ENCODE measurements at places on chromosomes 6 and 20. TPM values are rescaled to one million over a fixed set of nuclear protein-coding genes. Genes with fewer than 3 reads are reported as not detected.

Gene SLC12A5
- total RNA-seq, result 0.42 TPM

Gene PCK1
- total RNA-seq, result not detected

Gene AHCY
- 130 TPM for total RNA-seq

Gene JARID2
- total RNA-seq, result 62.5 TPM

Gene RAET1L
- not detected for total RNA-seq

Gene TCEA2
- 33.8 TPM for total RNA-seq

Gene GSTA3
- total RNA-seq, result not detected

Gene BPIFA1
- total RNA-seq, result not detected

- no peak for DNase-seq
These were observed 213.2 kb upstream of the MANEA start for GRCh38 chr6:95364016-95364604.

DNA sequence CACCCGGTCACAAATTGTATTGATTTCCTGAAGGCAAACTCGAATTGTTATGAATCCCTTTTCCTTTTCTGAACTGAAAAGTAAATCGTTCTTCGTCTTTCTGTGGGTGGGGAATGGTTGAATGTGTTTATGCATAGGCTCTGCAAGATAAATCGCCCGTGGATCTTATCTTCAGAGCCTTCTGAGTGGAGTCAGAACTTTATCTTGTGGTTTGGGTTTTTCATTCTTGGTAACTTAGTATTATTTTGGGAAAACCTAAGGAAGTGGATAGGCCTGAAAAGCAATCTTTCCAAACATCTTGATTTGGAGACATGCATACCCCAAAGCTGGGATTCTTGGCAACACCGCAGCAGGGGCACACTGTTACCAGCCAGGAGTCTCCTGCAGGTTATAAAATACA lies 122.4 kb downstream of the MAP3K7 start:
- DNase-seq, result no peak

- no peak for DNase-seq
These were observed 21.6 kb downstream of the NAPB start for GRCh38 chr20:23399568-23400241.

GRCh38 chr6:106608080-106608668 lies 21.1 kb downstream of the RTN4IP1 start:
- DNase-seq, result no peak

DNA sequence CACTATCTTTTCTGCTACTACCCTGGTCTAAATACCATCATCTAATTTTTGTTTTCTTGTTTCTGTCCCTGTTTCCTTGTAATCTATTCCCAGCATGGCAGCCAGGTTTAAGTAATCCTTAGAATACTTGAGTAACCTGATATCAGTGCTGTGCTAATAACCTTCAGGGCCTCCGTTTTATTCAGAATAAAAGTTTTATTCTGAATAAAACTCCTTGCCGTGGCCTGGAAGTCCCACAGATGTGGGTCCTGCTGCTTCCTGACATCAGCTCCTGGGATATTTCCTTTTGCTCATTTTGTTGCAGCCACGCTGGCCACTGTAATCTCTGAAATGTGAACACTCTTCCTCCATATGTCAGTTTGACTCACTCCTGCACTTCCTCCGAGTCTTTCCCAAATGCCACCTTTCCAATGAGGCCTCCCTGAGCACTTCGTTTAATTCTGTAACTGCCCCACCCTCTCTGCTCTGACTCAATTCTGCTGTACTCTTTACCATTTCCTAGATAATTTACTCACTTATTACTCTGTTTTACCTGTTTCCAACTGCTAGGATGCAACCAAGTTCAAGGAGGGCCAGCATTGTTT lies 114.0 kb upstream of the FOXA2 start:
- no peak for DNase-seq

GRCh38 chr6:131015025-131015591 lies 47.9 kb downstream of the EPB41L2 start:
- DNase-seq, result no peak

GRCh38 chr20:60570481-60571277 lies 612.5 kb downstream of the CDH26 start:
- no peak for DNase-seq

- DNase-seq, result no peak
These were observed 332.3 kb downstream of the ZFAND3 start for GRCh38 chr6:38151580-38152500.

DNA sequence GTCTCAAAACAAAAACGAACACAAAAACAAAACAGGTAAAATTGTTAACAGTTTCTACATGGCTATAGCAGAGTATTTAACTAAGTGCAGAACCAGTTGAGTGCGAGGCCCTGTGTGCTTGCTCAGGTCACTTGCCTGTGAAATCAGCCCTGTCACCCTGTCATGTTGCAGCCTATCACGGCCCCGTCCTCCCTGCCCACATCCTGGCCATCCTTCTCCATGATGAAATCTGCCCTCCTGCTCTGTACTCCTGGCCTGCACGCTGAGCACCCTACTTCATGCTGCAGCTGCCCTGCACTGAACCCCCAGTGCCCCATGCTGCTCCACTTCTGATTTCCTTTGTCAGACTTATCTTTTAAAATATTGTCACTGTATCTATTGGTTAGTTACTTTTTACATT lies 62.4 kb downstream of the DTD1 start:
- DNase-seq, result no peak

GRCh38 chr6:129637340-129638054 lies 72.5 kb downstream of the ARHGAP18 start:
- DNase-seq, result no peak

DNA sequence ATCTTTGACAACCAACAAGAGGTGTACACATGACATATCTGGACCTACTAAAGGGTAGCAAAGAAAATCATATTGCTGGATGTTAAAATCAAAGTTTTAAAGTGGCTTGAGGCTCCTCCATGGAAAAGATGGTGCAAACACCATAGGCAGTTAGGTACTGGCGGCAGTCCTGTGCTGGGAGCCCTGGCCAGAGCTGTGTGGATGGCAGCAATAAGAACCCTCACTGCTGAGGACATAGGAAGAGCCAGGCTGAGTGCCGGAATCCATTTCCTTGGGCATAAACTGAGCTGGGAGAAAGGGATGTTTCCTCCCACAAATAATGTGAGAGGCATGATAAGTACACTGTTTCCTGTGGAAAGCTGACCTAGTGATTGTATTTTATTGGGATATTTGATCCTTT lies 89.9 kb downstream of the ARID1B start:
- no peak for DNase-seq

DNA sequence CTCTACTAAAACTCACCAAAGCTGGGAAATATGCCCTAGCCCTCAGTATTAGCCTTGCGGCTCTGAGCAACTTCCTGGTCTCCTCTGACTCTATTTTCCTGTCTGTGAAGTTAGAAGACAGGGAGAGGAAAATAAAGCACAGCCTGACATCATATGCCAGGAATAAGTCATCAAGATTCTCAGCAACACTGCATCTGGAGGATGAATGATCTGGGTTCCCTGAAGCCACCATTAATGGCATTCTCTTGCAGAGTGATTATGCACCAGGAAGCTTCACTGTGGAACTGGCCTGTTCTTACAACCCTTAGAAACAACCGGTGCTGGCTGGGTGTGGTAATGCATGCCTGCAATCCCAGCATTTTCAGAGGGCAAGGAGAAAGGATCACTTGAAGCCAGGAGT lies 12.4 kb downstream of the ADGRF5 start:
- no peak for DNase-seq
